Activated T-cell treated with anti-CD3 and anti-CD28 coated beads, Interleukin-2, amount 50 U/mL, for 72 hours (primary cell): ENCODE measurements at places on chromosomes 13 and 19.

- DNase-seq: no peak
Observed at GRCh38 chr19:4322942-4323665, 15.5 kb downstream of the STAP2 start.

DNA sequence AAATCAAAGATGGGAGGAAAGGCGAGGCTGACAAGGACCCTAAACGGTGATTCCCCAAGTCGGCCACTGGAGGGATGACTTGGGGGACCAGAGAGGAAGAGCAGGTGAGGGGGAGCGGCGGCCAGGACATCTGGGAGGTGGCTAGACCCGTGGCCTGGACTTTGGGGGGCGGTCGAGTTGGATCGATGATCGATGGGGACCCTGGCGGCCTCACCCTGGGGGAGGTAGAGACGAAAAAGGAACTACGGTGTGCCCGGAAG is 7.7 kb upstream of the CIRBP start:
- no peak for DNase-seq

- no peak for DNase-seq
Observed at GRCh38 chr13:45950386-45951000, 98.9 kb upstream of the SIAH3 start.

DNA sequence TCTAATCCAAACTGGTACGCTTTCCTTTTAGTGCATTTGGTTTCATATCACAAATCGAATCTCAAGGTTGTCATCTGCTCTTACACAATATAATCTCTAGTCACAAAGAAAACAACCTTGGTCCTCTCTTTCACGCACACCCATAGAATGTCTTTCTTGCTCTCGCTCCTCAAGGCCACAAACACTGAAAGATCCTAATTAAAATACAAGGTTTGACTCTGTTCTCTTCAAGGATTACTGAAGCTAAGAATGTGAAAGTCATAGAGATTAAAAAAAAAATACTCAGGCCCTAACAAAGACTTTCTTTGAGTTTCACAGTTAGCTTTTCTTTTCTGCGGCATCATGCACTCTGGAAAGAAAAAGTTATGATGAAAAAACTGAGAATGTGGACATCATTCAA is 891.5 kb downstream of the EFNB2 start:
- DNase-seq: no peak

GRCh38 chr19:33193865-33194362 is at the start of gene LRP3:
Gene LRP3, plus strand, starts transcription at chr19:33194330. Its CDS starts 456 bp downstream, at chr19:33194786.
- no peak for DNase-seq

DNA sequence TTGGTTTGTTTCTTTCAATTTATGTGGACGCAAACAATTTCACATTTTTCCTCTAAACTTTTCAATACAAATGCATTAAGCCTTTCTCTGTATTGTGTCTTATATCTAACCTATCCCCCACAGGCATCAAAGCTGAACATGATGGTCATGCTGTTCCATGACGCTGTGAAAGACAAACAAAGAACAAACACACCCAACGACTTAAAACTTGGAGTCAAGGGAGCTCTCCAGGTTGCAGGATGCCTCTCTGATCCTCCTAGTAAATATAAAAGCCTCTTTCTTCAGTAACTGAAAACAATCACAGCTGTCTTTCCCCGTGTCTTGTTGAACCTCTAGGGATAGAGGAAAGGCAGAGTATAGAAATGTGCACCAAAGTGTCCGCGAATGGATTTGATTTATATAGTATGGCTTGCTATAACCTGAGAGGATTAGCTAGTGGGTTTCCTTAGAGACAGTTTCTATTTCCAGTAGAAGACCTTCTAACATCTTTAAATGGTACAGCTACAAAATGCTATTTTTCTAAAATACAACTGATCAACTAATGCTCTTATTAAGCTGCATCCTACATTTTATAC is 43.1 kb downstream of the PCDH9 start:
- DNase-seq: no peak

DNA sequence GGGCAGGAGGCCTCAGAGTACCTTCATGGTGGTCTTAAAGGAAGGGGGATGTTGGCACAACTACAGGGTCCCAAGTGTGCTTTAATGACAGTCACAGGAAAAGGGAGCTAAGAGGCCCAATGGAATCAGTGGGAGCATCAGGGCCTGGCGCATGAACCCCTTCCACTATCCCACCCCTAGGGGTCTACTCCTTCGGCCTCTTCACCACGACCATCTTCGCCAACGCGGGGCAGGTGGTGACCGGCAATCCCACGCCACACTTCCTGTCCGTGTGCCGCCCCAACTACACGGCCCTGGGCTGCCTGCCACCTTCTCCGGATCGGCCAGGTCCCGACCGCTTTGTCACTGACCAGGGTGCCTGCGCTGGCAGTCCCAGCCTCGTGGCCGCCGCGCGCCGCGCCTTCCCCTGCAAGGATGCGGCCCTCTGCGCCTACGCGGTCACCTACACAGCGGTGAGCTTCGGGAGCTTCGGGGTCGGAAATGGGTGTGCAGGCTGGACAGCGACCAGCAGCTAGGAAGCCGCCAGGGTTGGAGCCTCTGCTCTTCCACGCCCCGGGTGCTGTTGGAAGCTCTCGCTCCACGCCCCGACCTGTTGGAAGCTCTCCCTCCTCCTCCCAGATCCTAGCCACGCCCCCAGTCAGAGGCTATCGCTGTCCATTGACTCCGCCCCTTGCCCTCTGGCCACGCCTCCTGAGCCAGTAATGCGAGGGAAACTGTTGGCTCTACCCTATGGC is 6.0 kb downstream of the PLPPR2 start:
- DNase-seq: no peak
